NCI-H2081 treated with DMSO at 0.1 percent for 48 hours (cell line): ENCODE measurements at places on chromosomes 7 and 10.

- DNase-seq, result no peak
Measured at GRCh38 chr7:2713370-2713769, 25.4 kb downstream of the AMZ1 start.

GRCh38 chr10:107771066-107771465, 606.6 kb upstream of the SORCS1 start:
- no peak for DNase-seq

DNA sequence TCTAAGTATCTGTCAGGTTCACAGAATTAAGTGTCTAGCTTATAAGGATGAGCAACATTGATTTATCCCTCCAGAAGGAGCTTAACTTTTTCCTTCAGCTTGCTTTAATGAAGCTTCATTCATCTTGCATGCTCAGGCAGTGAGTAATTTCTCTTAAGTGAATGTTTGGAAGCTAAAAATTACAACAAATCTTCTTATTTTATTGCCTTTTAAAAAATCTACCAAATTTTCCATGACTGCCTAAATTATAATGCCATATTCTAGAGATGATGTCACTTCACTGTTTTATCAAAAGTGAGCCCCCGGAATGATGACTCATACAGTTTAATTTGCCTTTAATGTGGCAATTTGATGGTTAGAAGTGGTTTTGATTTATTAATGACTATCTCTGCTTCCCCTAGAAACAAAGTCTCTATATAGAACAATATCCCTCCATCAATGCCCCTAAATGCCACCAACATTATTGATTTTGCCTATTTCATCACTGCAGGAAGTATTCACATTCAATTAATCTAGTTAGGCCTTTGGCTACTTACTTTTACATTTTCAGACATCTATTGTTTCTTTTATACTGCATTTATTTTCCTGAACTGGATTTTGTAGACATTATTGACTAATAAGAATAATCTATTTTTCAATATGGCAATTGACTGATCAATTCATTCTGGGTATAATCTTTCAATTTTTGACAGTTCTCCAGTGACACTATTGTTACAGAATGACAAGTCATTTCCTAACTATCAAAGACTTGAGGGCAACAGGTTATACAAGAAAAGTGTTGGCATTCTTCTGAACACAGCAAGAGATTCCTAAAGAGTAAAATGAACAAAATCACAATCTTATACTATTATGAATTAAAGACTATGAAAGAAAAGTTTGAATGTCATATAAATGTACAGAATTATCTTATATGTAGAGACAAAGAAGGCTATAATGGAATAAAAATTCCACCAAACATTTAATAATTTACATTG, 139.3 kb upstream of the ODAD2 start:
- no peak for DNase-seq

DNA sequence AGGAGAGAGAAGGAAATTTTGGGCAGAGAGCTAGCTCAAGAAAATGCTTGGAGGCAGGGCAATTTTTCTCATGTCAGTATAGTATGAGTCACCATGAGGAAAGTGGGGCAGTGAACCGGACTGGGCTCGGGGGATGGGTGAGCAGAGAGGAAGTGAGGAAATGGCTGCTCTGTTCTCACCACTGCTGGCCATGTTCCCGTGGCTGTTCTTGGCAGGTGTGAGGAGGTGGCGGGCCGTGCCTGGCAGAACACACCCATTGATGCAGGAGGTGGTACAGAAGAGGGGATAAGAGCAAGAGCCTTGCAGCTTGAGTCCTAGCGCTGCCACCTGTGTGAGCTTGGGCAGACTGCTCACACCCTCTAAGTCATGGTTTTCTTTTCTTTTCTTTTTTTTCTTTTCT, 304.4 kb upstream of the LYZL1 start:
- DNase-seq, result no peak

GRCh38 chr10:130547368-130547767, 411.2 kb downstream of the GLRX3 start:
- DNase-seq, result no peak

- DNase-seq, result no peak
Measured at GRCh38 chr10:116611153-116611545, 9.6 kb upstream of the PNLIPRP2 start.

DNA sequence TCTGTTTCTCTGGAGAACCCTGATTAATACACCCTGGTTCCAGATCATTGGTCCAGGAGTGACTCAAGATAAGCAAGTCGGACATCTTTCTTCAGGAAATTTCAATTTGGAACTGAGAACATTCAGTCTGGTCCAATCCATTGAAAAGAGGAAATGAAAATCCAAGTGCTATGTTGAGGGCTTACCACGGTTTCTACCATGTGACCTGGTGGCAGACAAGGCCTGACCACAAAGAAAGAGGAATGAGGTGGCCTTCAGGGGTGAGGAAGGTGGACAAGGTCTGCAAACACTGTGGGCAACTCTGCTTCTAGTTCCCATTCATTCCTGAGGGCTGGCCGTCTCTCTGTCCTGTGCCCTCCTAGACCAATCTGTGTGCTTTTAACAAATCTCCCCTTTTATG, 149.2 kb upstream of the GHITM start:
- DNase-seq, result no peak

- no peak for DNase-seq
Measured at GRCh38 chr10:111131168-111131799, 54.5 kb downstream of the ADRA2A start.

GRCh38 chr10:44183667-44184632, 200.9 kb downstream of the CXCL12 start:
- no peak for DNase-seq

DNA sequence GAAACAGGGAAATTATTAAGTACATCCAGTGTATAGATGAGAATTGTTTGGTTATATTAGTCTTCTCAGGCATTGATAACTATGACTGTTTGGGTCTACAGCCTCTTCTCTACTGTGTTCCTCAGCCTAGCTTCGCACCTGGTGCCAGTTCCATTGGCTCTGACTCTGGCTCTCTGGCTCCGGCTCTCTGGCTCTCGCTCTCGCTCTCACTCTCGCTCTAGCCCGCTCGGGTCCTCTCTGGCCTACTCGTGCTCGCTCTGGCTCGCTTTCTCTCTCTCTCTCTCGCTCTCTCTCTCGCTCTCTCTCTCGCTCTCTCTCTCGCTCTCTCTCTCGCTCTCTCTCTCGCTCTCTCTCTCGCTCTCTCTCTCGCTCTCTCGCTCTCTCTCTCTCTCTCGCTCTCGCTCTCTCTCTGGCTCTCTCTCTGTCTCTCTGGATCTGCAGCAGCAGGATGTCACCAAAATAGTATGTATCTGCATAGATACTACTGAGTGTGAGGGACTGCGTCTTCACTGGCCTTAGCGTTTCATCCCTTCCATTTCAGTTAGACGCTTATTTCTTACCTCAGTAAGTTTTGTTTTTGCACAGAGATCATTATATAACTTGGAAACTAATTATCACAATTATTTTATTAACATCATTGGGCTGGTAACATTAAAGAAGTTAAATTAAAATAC, 6.5 kb upstream of the SSBP1 start:
- DNase-seq, result no peak

DNA sequence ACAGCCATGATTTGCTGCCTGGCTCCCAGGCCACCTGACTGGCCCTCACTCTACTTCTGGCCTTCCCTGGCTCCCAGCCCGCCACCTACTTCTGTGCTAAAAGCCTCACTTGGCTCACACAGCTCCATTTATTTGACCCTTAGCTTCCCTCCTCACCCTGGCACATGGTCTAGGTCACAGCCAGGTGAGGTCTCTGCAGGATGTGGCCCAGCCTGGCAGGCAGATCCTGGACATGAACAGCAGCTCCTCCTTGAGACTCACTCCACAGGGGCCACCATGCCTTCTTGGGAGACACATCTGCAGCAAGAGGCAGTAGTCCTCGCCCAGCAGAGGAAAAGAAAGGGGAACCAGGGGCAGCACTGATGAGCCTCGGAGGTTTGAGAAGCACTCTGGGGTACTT, 64.6 kb downstream of the GRID1 start:
- DNase-seq, result no peak

- no peak for DNase-seq
Measured at GRCh38 chr7:81256991-81257390, 338.1 kb upstream of the SEMA3C start.

- DNase-seq, result no peak
Measured at GRCh38 chr10:90665905-90666662, 191.8 kb downstream of the HTR7 start.

- DNase-seq, result no peak
Measured at GRCh38 chr10:101061624-101062231, at the start of gene KAZALD1. Gene KAZALD1, plus strand, starts transcription at chr10:101061989. Its CDS starts 604 bp downstream, at chr10:101062593.

DNA sequence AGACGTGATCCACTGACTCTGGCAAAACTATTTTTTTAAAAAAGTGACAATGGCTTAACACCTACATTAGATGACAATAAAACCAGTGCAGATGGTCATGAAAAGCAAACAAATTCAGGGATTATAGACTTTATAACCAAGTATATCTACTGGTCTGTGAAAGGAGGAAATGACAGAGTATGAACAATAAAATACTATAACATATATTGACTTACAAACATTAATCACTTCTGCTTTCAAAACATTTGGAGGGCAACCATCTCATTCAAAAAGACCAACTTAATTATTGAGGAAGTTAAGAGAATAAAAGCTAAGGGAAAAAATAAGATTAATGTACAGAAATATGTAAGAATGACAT, 34.8 kb downstream of the JMJD1C start:
- DNase-seq, result no peak

DNA sequence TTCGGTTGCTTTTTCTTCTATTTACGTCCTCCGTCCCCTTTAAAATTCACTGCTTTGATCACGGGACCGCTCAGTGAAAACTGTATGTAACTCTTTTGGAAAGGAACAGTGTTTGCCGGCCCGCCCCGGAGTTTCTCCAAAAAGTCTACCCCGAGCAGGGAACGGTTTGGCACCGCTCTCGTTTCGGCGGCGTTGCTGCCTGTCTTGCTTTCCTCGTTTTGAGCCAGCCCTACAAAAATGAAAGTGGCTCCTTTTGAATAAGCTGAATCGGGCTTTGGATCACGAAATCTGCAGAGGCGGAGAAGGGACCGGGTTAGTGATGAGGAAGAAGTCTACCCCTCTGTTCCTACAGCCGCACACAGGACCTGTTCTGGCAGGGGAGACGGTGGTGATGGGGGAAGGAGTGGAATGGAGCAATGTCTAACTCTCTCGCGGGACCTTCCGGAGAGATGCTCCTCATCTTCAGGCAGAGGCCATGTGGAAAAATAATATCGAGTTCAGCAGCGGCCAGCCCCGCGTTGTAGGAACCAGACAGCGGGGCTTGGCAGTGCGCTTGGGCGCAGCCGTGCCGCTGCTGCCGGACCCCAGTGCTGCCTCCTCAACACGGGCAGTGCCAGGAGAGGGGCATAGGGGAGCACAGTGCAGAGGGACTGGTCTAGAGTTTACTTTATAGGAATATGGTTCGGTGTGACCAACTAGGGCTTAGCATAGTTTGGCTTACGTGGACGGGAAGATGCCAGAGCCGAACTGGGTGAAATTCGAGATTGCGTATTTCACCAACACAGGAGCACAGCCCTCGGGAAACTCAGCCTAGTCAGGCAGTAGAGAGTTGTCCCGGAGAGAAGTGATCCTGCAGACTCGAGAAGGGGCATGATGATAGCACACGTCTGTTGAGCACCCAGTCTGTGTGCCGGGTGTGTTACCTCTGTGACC, 1.4 kb downstream of the HTRA1 start:
- DNase-seq, result no peak

DNA sequence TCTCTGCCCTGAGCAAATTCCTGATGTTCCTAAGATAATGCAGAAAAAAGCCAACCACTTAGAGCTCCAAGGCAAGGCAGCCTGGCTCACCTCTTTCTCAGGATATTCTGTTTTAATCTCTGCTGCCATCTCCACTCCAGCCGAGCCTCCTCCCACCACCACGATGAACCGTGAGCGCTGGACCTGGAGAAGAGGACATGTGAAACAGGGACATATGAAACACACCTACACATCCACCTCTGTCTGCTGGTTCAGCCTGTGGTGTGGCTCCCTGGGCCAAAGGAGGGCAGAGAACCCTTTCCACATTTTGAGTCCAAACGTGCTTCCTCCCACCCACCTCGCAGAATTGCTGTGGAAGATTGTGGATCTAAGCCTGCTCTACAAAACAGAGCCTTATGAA, 12.2 kb downstream of the AIFM2 start:
- DNase-seq, result no peak

GRCh38 chr7:99493823-99494222, 6.3 kb downstream of the ZNF394 start:
- no peak for DNase-seq

- DNase-seq, result no peak
Measured at GRCh38 chr10:85513436-85513835, 853.2 kb downstream of the GRID1 start.

DNA sequence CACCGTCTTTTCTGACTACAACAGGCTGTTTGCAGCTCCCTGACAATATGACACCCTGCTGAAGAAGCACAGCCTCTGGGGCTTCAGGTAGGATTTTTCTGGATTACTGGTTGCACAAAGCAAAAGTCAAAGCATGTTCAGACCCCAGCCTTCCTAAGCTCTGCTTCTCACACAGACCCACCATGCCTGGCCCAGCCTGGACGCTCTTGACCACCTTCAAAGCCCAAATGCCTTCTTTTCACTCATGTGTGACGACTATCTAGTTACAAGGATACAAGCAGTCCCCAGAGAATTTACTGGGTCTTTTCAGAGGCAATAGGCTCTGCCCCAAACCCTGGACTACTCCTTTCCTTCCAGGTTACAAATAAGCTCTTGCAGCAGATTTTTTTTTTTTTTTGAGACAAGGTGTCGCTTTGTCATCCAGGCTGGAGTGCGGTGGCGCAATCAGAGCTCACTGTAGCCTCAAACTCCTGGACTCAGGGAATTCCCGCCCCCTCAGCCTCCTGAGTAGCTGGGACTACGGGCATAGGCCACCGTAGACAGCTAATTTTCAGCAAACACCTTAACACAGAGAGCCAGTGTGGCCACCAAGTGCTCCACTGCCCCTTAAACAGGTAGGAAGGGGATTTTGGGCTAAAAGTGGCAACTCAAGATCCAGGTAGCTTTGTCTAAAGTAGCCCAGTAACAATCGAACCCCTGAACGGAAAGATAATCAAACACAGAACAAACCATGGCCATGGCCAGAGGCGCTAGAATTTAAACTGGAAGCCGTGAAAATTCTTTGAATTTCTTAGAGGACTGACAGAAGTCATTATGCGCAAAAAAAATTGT, 16.2 kb downstream of the SVIL start:
- DNase-seq, result no peak

DNA sequence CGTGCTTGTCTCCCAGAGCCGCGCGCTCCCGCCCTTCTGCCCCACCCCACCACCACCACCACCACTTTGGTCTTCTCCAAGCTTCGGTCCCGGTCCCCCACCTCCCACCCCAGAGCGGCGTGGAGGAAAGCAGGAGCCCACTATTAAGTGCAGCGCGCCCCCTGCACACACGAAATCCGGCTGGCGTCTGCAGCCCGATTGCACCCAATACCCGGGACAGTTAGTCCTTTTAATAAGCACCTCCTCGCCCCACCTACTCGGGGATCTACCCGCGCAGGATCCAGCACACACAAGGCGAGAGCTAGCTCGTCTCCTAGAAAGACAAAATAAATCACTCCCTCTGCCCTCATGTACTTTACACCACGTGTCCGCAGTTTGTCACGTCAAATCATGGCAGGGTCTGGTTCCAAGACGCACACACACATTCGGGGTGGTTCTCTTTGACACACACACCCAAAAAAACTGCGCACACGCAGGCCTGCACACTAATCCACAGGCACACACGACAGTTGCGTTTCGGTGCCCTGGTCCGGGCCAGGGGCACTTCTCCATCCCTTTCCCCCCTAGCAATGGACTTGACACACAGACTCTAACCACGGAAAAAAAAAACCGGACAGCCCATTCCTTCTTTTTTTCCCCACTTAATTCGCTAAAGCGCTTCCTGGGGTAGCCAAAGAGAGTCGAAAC, 1.6 kb downstream of the SFMBT2 start:
- no peak for DNase-seq

- no peak for DNase-seq
Measured at GRCh38 chr10:23081221-23081750, 14.1 kb upstream of the MSRB2 start.
